ENCODE measurements at places on chromosomes 7 and 10.
A peak's percentile ranks its signal among the peaks of the same experiment; 100 is the strongest.

- DNase-seq: no peak
Measured at GRCh38 chr7:88431882-88432281, 125.2 kb upstream of the STEAP4 start.

GRCh38 chr7:30144657-30145306, 10.0 kb downstream of the MTURN start:
- no peak for DNase-seq

GRCh38 chr10:101397140-101397539, 43.2 kb downstream of the BTRC start:
- DNase-seq: peak; percentile 16

DNA sequence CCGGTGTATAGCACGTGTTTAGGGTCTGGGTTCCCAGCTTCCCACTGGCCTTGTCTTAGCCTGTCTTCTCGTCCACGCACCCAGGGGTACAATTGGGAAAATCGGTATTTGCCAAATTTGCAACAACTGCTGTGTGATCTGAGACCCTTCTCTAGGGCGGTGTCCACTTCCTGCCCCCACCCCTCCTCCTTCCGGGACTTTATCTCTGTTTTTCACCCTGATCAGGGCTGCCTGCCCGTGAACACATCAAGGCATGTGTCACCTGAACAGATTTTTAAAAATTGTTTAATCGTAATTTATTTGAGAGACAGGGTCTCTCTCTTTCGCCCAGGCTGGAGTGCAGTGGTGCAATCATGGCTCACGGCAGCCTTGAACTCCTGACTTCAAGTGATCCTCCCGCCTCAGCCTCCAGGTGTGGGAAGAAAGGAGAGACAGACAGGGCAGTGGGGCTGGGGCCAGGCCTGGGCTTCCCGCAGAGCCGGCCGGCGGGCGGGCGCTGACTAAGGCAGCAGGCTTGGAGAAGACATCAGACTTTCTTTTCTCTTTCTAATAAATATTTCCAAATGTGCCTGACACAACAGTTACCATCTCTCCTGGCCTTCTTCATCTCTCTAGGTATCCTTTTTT, 27.5 kb downstream of the ELFN1 start:
- DNase-seq: no peak

- no peak for DNase-seq
Measured at GRCh38 chr7:98661607-98662006, 44.5 kb downstream of the NPTX2 start.

DNA sequence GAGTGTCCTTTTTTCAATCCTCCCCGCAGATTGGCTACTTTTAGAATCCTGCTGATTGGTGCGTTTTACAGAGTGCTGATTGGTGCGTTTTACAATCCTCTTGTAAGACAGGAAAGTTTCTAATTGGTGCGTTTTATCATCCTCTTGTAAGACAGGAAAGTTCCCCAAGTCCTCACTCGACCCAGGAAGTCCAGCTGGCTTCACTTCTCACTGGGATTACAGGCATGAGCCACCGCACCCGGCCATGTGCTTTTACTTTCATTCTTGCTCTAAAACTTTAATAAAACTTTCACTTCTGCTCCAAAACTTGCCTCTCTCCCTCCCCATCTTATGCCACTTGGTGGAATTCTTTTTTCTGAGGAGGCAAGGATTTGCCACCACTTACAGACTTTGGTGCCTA, 17.0 kb upstream of the WAPL start:
- DNase-seq: no peak

DNA sequence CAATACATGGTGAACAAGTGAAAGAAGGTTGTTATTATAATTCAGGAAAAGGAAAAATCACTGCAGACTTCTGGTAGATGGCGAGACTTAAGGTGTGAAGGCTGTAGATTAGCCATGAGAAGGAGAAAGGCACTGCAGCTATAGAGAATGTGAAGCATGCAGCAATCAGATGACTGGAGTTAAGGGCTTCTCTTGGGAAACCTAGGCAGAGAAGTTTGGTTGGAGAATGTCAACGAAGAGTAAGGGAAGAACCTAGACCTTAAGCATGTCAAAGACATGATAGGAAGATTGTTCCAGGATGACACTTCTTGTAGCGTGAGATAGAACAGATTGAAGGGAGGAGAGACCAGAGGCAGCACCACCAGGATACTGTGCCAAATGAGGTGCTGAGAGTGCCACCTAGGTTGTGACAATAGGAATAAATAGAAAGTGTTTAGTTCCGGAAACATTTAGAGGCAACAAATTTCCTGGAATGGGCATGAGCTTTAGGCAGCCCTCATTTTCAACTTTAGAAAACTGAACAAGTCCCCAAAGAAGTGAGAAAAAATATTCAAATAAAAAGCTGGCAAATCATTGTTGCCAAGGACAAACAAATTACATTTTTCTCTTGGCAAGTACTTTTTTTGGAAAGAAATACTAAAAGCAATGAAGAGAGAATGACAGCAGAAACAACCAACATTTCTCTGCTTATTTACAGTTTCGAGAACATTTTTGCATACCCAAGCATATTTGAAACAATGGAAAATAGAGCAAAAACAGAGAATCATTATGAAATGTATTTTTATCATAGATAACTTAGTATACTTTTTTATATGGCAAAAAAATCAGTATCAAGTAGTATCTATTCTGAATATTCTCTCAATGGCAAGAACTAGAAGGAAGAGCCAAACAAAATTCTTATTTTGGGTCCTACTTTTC, 4.9 kb downstream of the LRRC17 start:
- no peak for DNase-seq

DNA sequence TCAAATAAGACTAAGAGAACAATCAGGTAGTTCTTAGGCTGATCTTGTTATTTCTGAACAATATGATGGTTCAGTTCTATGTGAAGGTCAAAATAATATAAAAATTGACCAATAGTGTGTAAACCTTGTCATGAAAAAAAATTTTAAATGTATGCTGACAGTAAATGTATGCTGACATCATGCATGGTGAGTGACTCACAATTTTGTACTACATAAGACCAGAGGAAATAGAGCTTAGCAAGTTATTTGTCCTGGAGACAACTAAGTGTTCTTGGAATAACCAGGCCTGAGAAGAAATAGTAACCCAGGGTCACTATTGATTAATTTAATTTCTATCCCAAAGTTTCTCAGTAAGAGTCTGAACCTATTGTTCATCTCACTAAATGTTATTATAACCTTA, 182.2 kb upstream of the PCDH15 start:
- DNase-seq: no peak

DNA sequence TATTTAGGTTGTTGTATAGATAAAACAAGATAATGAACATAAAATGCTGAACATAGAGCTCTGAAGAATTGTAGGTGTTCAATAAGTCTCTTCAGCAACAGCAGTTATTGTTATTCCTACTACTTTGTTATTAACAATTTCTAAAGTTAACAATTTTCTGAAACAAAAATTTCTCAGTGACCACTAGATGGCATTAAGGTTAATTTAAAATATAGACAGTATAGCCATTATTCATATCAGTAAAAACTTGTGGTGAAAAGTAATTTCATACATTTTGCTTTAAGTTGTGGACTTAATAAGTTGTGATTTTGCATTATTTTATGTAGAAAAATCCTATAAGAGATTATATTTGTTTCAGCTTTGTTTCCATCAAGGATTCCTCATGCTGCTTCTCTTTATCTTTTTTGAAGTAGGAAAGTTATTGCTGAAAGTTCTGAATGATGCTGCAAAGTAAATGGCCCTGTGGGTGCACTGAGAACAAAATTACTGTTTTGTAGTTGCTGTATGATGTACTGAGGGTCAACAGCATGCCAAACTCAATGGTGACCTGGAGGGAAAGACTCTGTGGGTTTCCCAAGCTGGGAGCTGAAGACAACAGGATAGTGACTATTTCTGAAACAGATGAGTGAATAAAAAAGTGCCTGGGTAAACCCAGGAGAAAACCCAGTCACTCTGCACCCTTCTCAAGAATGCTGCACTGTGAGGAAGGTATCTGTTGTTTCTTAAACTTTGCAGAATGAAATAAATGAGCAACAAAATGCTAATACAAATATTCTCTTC, 253.6 kb downstream of the KIF20B start:
- DNase-seq: no peak

GRCh38 chr10:86113501-86113900, 253.1 kb downstream of the GRID1 start:
- DNase-seq: no peak

GRCh38 chr10:44458671-44459413, 73.9 kb upstream of the CXCL12 start:
- no peak for DNase-seq

DNA sequence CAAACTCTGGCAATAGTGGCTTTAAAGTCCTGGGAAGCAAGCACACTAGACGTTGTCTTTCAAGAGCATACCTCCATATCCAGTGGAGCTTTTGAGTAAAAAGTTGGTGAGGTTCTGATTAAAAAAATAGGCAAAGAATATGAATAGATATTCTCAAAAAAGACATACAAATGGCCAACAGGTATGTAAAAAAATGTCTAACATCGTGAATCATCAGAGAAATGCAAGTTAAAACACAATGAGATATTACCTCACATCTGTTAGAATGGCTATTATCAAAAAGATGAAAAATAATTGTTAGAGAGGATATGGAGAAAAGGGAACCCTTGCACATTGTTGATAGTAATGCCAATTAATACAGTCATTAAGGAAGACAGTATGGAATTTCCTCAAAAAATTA, 407.1 kb downstream of the MDFIC start:
- DNase-seq: no peak

DNA sequence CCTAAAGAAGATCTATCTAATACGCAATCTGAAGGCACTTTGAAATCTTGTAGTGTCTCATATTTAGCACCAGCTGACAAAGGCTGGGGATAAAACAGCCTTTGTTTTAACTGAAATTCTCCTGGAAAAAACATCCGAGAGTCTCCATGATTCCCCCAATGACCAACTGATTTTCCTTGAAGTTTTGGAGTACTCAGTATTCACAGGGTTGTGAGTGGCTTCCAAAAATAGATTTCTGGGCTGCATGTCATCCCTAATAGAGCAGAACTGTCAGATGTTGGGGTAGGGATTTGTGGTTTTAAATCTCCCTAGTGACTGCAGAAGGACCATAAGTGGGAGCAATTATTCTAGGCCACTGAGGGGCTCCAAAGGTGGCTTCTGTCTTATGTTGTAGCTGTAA, 206.4 kb downstream of the TAX1BP1 start:
- DNase-seq: no peak

- no peak for DNase-seq
Measured at GRCh38 chr7:77245015-77245755, 45.6 kb upstream of the FGL2 start.

DNA sequence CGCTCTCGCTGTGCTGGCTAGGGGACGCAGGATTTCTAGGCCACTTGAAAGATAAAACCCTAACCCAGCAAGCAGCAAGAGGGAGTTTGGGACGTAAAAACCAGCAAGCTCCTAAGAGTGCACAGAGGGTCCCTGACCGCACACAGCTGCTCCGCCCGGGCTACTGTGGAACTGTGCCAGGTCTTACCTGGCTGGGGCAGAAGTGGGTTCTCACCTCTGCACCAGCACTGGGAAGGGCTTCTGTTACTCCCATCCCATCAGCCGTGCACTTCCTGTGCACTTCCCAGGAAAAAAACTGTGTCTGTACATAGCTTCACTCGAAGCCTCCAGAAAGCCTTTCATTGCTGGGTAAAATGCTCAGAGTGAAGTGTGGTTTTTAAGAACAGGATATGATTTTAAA, 45.9 kb upstream of the PTF1A start:
- no peak for DNase-seq

DNA sequence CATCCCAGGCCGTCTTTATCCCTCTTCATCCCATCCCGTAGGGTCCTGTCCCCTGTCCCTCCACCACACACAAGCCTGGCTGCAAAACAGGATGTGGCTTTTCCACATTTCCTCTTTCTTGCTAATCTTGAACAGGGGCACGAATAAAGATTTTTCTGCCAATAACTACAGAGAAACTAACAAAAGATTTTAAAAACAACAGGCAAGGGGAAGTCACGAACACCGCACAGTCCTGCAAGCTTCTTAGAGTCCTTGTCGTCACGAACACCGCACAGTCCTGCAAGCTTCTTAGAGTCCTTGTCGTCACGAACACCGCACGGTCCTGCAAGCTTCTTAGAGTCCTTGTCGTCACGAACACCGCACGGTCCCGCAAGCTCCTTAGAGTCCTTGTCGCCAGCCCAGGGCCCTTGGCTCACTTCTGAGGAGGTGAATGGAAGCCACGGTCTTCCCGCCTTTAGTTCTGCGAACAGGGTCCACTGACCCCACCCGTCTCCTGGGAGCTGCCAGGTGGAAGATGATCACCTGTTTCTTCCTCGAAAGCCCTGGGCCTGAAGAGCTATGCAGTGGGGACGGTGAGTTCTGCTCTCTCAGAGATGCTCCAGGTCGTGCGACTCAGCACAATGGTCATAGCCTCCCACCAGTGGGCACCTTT, 10.3 kb upstream of the INSIG1 start:
- no peak for DNase-seq

DNA sequence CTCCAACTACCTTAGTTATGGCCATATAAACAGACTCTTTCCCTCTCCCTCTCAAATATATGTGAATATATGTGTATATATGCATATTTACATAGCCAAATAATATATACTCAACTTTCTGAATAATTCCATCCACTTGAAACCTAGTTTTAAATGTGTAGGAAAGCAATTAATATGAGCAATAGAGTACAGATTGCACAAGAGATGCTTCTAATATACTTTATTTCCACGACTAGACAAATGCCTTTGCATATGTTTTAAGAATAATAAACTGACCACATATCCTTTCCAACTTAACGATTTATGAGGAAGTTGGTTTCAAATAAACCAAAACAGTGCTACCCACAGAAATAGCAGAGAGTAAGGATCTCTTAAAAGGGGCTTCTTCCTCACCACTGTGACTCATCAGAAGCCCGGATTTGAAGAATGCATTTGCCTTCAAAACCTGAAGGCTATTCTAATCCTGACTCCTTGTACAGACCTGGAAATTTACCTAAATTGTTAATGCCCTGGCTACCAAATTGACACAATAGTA, 266.3 kb downstream of the AHR start:
- DNase-seq: no peak

DNA sequence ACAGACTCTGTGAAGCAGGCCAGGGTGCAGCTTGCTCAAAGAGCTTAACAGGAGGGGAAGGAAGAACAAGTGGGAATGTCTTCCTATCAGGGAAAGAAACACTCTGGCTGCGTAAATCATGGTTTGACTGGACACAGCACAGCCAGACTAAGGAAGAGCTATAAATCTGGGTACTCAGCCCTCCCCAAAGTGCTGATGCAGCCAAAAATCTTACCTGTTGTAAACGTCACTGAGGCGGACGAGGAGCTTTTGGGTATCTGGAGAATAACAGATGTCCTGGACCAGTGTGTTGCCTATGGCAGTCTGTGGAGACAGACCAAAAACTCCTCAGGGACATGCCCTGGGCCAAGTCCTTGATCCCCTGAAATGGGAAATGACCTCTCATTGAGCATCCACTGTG, 43.1 kb upstream of the HNRNPH3 start:
- no peak for DNase-seq

GRCh38 chr10:44154956-44155355, 229.9 kb downstream of the CXCL12 start:
- DNase-seq: no peak

- DNase-seq: no peak
Measured at GRCh38 chr10:86443936-86444335, 77.3 kb upstream of the GRID1 start.

Measured in activated CD4-positive, alpha-beta T cell treated with anti-CD3 and anti-CD28 coated beads for 4 hours (primary cell).